ENCODE measurements at places on chromosomes 5 and 9.

- DNase-seq: no peak
Measured at GRCh38 chr5:164799391-164799790, 1294.0 kb downstream of the MAT2B start.

DNA sequence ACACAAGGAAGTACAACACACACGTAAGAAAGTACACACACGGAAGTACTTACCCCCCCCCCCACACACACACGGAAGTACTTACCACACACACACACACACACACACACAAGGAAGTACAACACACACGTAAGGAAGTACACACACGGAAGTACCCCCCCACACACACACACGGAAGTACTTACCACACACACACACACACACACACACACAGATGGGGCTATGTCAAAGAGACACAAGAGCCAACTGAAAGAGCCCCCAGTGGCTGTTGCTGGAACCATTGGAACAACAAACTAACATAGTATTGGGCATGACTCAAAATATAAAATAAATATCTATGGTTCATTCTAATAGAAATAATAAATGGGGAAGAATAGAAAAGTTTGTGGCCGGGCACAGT, 4.9 kb upstream of the MAPK9 start:
- no peak for DNase-seq

DNA sequence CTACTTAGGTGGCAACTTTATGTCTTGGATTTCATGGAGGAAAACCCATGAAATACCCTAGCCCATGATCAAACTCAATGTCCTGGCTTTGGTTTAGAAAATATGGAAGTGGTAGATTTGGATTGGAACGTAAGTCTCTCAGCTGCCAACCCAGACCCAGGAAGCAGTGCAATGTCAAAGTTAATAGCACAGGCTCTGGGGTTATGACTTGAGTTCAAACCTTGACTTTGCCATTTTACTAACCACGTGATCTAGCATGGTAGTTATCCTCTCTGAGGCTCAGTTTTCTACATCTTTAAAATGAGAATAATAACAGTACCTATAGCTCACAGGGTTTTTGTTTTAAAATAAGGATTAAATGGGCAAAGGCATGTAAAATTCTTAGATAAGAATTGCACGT, 13.8 kb downstream of the FYB1 start:
- DNase-seq: no peak

GRCh38 chr5:7015586-7016256, 302.5 kb downstream of the TENT4A start:
- DNase-seq: no peak

DNA sequence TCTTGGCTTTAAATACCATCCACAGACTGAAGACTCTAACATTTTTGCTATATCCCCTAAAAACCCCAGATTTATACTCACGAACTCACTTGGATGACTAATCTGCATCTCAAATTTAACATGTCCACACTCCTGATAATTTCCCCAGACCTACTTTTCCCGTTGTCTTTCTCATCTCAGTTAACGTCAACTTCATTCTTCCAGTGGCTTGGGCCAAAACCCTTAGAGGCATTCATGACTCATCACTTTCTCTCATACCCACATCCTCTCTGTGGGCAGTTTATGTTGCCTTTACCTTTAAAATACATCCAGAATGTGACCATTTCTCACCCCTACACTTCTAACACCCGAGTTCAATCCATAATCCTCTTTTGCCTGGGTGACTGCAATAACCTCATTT, 96.7 kb downstream of the EDIL3 start:
- no peak for DNase-seq

DNA sequence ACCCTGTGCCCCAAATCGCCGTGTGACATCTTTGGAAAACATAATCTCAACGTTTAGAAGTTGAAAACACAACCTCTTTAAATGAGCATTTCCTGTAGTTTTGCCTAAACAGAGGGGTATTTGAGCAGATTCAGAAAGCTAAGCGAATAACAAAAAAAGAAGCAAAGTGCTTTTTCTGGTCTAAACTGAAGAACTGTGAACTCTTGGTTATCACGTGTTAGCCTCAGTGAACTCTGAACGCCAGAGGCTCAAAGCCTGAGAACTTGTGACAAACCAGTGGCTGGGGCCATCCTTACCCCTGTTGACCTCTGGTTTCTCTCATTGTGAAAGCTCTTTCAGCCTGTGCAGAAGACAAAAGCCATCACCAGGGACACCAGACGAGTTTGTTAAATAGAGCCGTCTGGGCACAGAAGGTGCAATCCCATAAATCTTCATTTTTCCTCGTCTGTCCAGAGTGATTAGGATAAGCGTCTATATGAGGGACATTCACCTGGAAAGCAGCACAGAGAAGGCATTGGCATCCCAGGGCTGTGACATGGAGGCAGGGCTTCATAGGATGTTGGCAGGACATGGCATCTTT, 61.4 kb upstream of the ICE1 start:
- no peak for DNase-seq

DNA sequence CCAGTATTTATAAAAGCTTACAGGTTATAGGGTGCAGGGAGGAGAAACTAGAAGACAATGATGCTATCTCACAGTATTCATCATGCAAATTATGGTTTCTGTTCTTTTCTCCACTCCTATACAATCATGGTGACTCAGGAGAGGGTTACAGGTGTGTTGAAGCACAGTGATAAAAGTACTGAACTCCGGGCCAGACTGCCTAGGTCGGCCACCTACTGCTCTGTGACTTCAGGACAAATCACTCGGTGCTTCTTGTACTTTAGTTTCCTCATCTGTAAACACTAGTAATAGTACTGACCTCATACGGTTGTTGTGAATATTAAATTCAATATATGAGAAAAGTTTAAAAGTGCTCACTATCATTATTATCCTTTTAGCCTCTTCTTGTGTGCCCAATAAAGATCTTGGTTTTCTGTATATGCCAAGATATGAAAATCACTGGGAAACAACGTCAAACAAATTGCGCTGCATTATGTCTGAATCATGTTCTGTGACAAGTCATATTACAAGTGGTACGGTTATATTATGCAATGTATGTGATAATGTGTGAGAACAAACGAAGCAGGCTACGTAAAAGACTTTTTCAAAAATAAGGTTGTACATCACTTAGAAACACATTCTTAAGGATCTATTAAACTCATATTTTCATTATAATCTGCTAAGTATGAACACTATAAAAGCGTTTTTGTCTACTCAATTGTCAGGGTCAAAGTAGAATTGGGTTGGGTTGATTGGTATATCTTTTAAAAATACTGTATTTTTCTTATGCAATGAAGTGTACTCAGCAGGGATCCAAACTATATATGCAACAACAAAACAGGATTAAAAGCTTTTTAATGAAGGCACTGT, 153.3 kb downstream of the EFNA5 start:
- no peak for DNase-seq

- no peak for DNase-seq
Measured at GRCh38 chr5:32791536-32792243, 80.6 kb downstream of the NPR3 start.

- DNase-seq: no peak
Measured at GRCh38 chr9:98642661-98643312, 65.9 kb downstream of the GABBR2 start.

DNA sequence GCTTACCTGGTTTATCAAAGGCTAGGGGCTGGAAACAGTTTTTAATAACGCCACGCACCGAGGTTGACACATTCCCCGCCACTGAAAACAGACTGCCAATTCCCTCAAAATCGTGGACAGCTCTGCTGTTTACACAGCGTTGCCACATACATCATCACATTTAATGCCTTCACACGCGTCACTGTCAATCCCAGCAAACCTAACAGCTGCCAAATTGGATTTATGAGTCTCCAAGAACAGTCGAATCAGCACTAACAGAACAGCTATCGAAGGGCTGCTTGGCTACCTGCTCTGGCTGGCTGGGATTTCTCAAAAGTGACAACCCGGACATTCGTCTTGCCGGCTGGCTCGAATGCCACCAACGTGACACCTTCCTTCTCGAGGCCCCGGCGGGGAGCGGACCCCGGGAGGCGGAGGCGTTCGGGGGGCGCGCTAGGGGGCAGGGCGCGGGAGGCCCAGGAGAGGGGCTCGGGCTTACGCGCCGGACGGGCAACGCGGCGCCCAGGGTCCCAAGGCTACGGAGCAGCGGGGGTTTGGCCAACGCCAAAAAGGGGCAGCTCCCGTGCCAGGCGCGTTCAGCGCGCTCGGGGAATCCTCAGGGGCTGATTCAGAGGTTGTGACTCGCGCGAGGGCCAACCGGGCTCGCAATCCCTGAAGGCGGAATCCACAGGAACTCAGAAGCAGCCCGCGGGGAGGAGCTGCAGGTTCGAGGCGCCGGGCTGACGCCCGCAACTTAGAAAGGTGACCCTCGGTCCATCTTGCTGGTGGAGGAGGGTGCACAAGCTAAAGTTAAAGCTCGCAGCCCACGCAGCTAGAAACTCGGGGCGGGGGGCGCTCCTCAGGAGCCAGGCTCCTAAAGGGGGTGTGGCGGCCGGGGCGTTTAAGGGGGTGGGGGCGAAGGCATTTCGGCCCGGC, 1.2 kb downstream of the CDC14B start:
- DNase-seq: peak; percentile 25

DNA sequence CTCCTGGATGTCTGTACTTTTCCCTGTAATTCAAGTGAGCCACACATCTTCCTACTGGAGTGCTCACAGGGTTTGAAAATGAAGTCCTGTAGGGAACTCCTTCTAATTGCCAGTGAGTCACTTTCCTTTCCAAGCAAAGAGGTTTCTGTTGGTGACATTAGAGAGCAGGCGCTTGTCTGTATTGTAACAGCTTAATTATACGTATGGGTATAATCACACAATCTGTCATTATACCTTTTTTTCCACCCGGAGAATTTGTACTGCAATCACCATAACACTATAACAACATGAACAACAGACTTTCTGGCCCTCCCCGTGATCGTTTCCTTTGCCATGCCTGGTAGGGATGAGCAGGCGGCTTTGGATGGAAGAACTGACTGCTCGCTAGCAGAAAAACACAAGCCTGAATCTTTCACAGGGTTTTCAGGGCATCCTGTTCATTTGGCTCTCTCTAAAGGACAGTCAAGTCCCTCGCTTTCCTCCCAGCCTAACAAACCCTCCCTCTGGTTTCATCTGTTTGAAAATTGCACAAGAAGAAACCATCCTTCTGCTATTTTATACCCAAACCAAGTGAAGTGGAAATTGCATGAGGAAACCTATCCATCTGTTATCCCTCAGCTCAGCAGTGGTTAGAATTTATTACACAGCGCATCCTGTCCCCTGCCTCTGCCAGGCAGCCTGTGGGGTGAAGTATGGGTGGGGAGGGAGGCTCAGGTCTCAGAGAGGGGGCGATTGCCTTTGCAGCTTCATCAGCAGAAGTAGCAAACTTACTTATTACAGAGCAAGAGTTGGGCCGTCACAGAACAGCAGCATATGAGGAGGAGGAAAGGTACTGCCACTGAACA, 307.0 kb upstream of the TLE4 start:
- DNase-seq: no peak

Measured in activated naive CD4-positive, alpha-beta T cell treated with anti-CD3 and anti-CD28 coated beads, Interleukin-2, amount 50 U/mL, for 16 hours (primary cell).